ENCODE measurements at places on chromosomes 3 and 15.

- no peak for DNase-seq
These were observed 265.9 kb downstream of the SHQ1 start for GRCh38 chr3:72582211-72582878.

DNA sequence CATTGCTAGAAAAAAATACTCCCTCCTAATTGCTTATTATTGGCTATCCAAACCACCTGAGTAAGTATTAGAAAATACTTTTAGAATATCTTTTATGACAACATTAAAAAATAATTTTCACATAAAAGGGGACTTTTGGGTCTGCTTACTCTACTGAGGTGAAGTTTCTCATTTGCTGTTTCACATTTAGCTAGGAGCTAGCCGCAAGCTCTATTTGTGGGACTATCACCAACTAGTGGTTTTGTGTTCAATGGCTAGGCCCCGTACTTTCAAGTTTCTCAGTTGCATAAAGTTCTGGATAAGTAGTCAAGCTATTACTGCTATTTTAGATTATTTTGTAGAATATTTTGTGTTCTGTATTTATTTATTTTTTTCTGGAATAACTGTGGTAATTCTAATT lies 244.2 kb upstream of the SLITRK3 start:
- no peak for DNase-seq

DNA sequence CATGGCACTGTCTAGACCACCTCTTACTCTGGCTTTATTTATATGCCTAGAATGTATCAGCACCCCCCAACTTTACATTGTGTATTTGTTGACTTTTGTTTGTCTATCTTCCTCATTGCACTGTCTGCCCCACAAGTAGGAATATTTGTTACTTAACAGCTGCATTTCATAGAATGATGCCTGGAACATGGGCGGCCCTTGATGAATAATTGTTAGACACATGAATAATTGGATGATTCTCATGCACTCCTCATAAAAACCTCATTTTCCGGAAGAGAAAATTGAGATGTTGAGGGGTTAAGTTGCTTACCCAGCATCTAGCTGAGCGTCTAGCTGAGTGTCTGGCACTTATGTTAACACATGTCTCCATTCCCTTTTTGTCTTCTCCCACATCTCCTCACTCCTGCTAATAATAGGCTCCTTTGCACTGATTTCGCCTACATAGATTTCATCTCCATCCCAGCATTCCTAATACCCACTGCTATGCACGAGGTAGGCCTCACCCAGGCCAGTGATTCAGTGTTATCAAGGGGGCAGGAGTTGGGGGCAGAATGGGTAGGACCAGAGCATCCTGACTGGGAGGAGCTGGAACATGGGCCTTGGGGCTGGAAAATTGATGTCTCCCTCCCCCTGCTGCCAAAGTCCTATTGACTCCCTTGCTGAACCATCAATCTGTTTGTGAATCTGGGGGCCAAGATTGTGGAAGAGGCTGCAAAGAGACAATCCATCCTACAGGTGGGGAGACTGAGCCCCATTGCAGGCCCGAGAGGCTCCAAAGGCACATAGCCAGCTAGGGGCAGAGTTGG lies 7.8 kb upstream of the WNT7A start:
- DNase-seq: no peak

DNA sequence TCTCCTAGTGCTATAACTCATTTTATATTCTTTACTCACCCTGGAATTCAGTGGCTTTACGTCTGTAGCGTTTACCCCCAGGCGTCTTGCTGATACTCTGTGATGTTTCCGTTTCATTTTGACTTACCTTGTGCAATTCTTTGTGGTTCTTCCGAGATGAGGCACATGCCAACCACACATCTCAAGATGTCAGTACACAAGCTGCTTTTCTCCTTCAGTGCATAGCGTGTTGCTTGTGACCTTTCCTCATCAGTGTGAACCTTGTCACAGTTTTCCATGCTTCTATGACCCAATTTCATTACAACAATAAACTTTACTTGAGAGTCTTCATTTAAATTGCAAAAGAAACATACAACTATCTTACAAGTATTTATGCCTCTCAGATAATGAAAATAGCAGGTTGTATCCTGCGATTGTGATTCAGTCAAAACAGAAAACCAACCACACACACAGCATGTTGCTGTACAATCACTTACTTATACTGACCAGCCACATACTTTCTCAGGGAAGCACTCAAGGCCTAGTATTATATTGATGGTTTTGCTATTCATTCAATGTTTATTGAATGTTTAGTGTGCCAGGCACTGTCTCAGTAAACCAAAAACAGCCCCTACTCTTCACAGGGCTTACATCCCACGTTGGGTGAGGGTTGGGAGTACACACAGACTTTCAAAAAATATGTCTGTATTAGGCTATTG lies 4.6 kb upstream of the TBL1XR1 start:
- DNase-seq: no peak

GRCh38 chr3:89108291-89108550 lies 800 bp downstream of the EPHA3 start:
- DNase-seq: no peak

DNA sequence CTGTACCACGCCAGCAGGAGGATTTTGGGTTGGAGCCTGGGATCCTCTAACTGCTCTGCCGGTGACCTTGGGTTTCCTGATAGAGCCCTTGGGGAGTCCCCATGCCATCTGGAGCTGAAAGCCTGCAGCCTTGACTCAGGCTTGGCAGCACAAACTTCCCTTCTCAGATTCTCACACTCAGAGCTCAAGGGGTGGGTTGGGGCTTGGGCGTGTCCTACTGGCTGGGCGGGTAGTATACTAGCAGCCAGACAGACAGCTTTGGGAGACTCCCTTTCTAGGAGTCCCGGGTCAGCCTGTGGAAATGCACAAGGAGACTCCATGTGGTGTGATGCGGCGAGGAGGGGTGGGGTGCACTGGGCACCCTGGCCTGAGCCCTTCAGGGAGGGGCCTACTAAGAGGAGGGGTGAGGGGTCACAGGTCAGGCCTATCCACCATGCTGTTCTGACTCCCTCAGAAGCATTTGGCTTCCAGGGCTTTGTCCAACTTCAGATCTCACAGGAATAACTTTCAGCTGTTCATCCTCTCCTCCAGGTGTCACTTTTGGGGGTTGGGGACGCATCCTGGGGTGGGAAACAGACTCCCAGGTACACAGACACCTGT lies 21.6 kb upstream of the PLXNA1 start:
- DNase-seq: no peak

DNA sequence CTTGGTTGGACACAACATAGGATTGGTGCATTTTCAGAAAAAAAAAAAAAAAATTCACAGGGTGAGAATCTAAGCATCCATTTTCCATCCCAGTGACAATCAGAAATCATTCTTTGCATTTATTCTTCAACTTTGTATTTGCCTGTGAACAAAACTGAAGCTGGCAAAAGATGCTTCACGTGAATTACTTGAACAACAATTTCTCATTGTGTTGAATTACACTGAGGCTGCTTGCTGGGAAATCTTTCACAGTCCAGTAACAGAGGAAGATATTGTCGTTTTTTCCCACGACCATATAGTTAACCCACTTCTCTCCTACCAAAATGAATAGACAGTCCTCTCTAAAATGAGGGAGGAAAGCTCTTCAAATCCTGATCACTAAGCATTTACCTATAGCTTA lies 4.3 kb upstream of the SLCO3A1 start:
- no peak for DNase-seq

GRCh38 chr15:76865548-76865991 lies 39.6 kb downstream of the SCAPER start:
- no peak for DNase-seq

GRCh38 chr3:190696777-190697501 lies 165.6 kb downstream of the GMNC start:
- DNase-seq: no peak
